ENCODE measurements at places on chromosomes 16 and 17.

DNA sequence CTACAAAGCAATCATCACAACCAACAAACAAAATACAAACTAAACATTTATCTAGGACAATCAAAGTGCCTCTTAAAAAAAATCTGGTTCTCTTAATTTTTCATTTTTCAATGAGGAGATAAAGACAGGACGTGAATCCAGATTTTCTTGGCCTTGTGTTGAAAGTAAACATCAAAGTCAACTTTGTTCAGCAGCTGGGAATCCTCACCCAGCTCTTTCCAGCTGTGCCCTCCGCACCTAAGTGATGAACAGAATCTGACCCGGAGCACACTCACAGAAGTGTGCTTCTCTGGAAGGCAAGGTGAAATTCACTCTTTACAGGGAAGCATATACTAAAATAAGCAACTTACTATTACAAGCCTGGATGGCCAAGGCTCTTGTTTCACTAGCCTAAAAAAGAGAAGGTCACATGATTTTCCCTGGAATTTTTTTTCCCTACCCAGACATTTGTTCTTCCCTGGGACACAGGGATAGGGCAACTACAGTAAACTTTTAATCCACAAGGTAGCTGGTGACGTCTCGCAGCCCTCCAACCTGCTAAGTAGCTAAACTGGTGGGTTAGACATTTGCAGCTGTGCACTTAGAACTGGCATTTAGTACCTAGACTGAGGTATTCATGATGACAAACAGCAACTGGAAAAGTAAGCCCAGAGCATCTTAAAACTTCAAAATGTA is 3.2 kb downstream of the WIPI1 start:
- DNase-seq: no peak

DNA sequence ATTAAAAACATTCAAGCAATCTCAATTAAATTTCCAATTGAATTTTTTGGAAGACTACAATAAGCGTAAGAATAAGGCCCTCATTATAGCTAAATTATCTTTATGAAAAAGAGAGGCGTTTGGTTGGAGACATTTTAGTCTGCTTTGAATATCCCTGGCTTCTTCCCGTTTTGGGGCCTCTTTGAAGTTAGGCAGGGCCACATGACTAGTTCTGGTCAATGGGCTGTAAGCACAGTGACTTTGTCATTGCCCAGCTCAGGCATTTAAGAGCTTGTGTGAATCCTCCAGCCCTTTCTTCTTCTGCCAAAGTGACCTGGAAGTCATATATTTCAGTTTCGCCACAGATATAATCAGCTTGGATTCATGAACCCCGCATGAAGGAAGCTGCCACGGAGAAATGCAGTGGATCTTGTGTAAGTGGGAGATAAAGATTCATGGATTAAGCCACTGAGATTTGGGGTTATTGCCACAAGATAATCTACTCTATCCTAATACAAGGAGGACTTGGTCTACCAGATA is 21.7 kb upstream of the UBTF start:
- DNase-seq: no peak

- DNase-seq: no peak
Measured at GRCh38 chr17:41718287-41718645, 6.1 kb downstream of the GAST start.

DNA sequence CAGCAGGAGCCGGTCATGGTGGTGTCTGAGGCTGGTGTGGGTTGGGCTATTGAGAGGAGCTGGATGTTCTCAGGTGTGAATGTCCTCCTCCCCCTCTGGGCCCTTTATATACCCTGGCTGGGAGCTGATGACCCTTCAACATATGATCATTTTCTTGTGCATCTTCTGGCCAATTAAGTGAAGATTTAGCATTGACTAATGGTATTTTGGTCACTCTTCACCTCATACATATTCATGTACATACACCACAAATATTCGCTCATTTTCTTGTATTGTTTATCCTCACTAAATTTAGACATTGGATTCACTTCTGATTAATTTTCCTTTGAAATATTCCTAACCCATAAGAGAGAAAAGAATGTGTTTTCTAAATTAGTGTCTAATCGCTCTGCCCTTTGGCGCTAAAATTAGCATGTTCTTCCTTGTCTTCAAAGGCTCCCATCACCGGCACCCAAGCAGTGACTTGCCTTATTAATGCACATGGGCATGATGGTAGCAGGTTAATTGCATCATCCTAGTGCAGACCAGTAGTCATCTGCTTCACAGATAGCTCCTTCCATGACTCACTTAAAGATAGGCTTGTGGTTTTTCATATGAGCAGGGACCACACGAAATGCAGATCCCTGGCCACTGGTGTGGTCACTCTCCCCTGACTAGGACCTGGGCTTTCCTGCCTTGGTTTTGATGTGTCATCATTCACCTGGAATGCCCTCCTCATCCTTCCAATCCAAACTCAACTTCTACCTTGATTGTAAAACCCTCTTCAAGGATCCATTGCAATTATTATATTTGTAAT is at the start of gene KRTAP2-4:
KRTAP2-4 (minus strand) TSS at position 51 of the 796 bp plus-strand sequence; CDS start at position 17, 34 bp downstream.
- DNase-seq: no peak

GRCh38 chr17:39730095-39730921 is at the start of gene MIEN1:
MIEN1 (minus strand) TSS chr17:39730532; CDS start chr17:39730495, 37 bp downstream.
- peak; percentile 93 for DNase-seq

DNA sequence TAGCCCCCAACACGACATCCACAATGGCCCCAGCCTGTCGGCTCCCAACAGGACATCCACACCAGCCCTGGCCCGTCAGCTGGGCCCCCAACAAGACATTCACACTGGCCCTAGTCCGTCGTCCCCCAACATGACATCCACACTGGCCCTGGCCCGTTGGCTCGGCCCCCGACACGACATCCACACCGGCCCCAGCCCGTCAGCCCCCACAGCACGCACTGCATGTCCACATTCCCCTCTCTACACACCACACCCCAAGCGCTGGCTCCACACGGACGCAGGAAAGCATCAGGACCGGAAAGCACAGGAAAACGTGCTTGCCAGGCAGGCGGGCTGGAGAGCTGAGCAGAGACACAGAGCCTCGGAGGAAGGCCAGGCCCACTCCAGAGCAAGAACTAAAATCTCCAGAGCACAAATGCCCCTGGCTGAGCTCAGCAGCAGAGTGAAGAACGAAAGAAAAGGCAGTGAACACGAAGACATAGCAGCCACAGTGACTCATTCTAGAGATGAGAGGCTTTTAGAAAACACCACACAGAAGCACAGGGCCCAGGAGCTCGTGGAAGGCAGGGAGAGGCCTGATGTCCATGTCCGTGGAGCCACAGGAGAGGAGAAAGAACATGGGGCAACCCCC is 50.6 kb downstream of the LMF1 start:
- no peak for DNase-seq

- DNase-seq: no peak
Measured at GRCh38 chr16:67716097-67716496, 3.0 kb downstream of the GFOD2 start.

DNA sequence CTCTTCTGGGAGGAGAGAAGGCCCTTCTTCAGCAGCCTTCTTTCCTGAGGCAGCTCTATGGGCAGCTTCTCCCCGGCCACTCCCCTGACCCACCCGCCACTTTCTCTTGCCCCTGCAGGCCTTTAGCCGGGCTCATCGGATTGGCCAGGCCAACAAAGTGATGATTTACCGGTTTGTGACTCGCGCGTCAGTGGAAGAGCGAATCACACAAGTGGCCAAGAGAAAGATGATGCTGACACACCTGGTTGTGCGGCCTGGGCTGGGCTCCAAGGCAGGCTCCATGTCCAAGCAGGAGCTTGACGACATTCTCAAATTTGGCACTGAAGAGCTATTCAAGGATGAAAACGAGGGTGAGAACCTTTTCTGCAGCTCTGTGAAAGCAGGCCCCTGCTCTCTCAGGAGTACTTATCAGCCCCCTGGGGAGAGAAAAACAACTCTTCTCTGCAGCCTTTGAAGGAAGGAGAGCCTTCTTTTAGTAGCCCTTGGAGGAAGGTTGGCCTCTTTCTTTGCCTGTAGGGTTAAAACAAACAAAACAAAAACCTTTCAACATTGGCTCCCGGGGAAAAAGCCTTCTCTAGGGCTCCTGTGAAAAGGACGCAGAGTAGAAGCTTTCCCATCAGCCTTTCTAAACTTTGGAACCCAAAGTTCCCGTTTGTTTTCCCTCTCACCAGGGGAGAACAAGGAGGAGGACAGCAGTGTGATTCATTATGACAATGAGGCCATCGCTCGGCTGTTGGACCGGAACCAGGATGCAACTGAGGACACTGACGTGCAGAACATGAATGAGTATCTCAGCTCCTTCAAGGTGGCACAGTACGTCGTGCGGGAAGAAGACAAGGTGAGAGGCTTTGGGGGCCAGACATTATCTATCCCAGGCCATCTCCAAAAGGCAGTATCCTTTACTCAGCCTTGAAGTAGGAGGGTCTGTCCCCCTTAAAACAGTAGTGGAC is 12.7 kb downstream of the RNF227 start:
- DNase-seq: no peak

DNA sequence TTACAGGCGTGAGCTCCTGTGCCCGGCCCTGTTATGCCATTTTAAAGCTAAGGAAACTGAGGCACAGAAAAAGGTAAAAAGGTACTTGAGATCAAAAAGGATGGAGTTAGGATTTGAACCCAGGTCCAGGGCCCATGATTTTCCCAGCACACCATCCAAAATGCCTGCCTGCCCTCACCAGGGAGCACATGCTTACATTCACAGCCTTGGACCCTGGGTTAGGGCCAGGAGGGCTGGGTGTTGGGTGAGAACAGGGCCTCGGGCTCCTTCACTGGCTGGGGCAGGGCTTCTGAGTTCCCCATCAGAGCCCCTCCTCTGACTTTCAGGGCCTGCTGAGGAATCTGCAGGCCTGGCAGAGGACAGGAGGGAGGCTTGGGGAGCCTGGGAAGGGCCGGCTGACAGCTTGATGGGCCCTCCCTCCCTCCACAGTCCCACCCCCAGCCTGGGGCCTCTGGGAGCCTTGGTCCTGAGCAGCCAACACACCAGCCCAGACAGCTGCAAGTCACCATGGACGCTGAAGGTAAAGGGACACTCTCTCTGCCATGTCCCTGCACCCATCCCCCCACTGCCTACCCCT is at the start of gene QPRT:
QPRT (plus strand) TSS at position 490 of the 577 bp plus-strand sequence; CDS start at position 508, 18 bp downstream.
- peak; percentile 76 for DNase-seq

- DNase-seq: peak; percentile 32
Measured at GRCh38 chr16:11585460-11586377, 1.0 kb downstream of the LITAF start.

- peak; percentile 60 for DNase-seq
Measured at GRCh38 chr16:53131363-53132071, 76.7 kb downstream of the CHD9 start.

DNA sequence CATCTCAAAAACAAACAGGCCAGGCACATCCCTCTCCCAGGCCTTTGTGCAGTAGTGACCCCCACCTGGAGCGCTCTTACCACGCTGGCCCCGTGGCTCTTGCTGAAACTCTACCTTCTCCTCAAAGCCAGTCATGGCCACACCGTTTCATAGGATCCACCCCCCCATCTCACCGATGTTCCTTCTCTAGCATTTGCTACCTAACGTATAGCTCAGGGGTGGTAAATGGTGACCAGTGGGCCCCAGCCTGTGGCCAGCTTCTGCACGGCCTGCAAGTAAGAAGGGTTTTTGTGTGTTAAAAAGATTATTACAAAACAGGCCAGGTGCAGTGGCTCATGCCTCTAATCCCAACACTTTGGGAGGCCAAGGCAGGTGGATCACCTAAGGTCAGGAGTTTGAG is 43.8 kb downstream of the RMI2 start:
- DNase-seq: no peak

DNA sequence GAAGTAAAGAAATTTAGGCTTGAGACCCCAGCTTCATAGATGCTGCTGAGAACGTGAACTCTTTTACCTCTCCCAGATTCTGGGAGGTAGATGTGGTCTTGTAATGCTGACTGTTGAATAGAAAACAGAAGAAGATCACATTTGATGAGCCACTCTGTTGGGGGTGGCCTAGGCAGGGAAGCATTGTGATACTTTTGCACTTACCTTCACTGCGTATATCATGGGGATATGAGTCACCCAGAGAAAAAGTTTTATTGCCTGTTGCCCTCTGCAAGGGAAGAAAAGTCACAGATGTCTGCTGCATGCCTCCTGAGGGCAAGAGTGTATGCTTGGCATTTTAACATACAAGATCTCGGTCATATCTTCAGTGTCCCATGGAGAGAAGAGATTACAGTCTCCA is 365.4 kb downstream of the SNX29 start:
- DNase-seq: no peak
